Ureter (tissue), 1 donor: ENCODE measurements at places on chromosomes 5 and 9. TPM values are rescaled to one million over a fixed set of nuclear protein-coding genes. Genes with fewer than 3 reads are reported as not detected.

GRCh38 chr5:132814503-132815294 lies 1.6 kb downstream of the SOWAHA start:
- DNase-seq, result no peak

DNA sequence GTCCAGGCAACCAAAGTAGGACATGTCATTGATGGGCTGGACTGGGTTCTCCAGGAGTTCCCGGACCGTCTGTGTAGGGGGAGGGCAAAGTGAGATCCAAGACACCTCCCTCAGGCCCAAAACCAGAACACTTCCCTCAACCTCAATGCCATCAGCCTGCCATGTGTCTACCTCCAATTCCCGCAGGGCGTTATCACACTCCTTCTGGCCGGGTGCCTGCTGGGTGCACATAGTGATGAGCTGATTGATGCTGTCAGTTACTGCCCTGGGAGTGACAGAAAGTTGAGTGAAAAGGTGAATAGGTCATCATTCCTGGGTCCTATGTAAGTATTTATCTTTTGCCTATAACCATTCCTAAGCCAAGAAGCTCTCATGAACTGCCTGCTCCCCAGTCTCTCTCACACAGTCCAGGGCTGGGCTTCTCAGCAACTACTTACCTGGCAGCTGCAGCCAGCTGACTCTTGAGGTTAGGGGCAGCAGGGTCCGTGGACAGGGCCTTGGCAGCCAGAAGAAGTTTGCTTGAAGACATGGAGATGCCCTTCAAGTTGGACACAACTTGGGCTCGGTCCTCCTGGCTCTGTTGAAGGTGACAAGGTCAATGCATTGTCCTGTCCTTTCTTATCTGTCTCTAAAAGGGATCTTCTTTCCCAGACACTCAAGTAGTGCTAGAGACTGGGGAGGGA lies 21.0 kb downstream of the TLN1 start:
- DNase-seq, result no peak

DNA sequence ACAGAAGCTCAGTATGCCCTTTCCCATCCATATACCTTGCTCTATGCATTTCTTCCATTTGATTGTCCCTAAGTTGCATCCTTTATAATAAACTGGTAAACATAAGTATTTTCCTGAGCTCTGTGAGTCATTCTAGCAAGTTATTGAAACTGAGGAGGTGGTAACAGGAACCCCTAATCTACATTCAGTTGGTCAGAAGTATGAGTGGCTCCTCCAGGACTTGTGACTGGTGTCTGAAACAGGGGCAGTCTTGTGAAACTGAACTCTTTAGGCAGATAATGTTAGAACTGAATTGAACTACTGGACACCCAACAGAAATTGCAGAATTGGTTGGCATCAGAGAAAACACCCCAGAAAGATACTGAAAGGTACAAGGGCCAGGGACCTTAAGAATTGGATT lies 133.1 kb upstream of the POU5F2 start:
- DNase-seq, result no peak

GRCh38 chr5:177447066-177447610 lies 524 bp downstream of the PRR7 start:
- DNase-seq, result no peak

DNA sequence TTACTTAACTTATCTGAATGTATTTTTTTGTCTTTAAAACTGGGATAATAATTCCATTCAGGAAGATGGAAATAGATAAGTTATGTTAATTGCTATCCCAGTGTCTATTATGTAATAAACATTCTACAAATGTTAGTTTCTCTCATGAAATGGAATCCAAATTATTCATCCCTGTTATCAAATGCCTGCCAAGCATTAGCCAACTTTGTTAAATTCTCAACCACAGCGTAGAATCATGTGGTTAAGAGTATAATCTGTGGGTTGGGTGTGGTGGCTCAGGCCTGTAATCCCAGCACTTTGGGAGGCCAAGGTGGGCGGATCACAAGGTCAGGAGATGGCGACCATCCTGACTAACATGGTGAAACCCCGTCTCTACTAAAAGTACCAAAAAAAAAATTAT lies 912.9 kb upstream of the SEMA6A start:
- DNase-seq, result no peak

DNA sequence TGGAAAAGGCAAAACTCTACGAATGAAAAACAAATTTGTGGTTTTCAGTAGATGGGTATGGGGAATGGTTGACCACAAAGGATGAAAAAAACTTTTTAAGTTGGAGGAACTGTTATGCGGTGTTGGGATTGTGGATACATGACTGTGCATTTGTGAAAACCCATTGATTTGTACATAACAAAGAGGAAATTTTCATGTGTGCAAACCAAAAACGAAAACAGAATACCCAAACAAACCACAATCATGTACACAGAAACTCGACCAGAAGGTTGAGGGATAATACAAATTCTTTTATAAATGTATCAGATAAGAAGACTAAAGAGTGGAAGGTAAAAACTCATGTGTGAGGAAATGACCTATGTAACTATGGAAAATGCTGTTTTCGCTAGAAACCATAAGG lies 1012.4 kb downstream of the CDH18 start:
- DNase-seq, result no peak

DNA sequence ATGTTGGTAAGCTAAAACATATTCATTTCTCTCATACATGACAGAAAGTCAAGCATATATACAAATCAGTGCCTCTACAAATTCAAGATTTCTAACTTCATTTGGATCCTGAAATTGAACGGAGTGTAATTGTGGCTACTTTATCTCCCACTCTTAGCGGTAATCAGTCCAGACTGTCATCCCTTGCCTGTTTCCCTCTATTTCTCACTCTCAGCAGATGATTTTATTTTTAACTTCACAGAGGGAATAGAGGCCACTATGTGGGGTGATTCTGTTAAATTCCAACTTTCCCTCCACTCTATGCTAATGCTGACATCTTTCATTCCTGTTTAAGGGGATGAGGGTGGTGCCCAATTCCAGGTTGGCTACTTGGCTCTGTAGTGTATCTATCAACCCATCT lies 153.8 kb upstream of the KCNN2 start:
- DNase-seq, result no peak

GRCh38 chr9:97491216-97491999 lies 10.1 kb upstream of the TMOD1 start:
- no peak for DNase-seq

DNA sequence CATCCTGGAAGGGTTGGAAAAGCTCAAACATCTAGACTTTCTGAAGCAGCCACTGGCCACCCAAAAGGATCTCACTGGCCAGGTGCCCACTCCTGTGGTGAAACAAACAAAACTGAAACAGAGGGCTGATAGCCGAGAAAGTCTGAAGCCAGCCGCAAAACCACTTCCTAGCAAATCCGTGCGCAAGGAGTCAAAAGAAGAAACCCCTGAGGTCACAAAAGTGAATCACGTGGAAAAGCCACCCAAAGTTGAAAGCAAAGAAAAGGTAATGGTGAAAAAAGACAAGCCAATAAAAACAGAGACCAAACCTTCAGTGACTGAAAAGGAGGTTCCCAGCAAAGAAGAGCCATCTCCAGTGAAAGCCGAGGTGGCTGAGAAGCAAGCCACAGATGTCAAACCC lies 87.6 kb downstream of the MAP1B start:
- DNase-seq, result no peak

- no peak for DNase-seq
Measured at GRCh38 chr5:73433272-73433981, 15.2 kb downstream of the FOXD1 start.

DNA sequence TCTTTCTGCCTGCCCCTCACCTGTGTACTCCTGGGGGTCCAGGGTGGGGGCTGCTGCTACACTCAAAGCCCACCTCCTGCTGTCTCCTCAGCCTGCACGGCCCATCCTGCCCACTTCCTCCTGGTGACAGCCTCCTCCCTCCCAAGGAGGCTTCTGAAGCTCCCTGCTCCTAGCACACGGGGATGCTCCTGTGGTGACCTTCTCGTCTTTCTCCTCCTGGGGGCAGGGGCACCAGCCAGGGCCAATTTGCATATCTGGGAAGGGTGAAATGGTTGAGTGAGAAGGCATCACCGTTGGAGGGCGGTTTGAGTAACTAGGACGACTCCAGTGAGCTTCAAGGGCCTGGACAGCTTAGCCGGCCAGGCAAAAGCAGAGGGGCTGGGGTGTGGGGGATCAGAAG lies 51.9 kb upstream of the COL5A1 start:
- no peak for DNase-seq

DNA sequence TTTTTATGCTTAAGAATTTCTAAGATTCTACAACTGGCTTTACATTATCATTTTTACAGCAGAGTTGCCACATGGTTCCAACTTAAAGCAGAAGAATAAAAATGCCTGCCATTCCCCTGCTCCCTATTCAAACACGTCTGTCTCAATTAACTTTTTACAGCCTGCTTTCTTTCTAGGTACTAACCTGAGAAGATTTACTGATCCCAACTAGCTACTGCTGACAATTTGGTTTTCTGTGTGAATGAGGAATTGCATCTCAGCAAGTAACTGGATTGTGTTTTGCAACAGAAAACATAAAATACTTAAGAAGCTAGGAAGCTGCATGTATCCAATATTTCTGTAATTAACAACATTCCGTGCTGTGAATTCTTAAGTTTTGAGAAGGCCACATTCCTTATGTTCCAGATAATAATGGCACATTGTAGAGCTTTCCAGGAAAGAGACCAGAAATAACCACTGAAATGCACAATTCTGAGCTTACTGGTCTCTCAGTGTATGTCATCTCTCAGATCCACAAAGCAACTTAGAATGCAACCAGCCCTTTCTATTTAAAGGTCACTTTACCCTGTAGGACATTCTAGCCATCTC lies 306.8 kb upstream of the NMUR2 start:
- DNase-seq, result no peak

DNA sequence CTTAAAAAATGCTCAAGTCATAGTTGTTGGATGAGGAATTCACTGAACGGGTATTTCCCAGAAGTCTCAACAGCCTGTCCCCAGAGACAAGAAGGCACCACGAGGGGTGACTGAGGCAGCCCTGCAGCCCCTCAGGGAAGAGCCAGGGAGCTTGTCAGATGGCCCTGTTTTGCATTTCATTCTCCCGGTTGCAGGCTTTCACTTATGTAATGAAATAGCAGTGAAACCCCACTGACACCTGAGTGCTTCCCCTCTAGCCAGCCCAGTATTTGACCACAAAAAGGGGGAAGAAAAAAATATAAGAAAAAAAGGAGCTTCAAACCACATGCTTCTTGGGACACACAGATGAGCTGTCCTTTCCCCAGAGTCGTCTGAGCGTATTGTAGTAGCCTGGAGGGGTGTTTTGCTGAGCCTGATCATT lies 75.3 kb upstream of the IL12B start:
- DNase-seq, result no peak

DNA sequence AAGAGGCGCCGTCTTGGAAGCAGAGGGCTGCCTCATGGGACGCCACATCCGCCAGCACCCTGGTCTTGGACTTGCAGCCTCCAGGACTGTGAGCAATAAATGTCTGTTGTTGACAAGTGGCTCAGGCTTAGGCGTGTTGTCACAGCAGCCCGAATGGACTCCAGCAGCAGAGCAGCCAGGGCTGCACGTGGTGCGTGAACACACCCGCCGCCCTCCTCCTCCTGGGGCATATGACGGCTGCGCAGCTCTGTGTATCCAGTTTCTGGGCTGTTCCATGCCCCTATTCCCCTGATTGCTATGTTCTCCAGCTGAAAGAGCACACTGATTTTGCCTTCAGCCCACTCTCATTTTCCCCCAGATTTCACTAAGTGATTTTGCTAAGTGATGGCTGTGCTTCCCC lies 36.0 kb upstream of the CLPTM1L start:
- no peak for DNase-seq

GRCh38 chr9:109017061-109017460 lies 3.8 kb upstream of the CTNNAL1 start:
- DNase-seq, result no peak

DNA sequence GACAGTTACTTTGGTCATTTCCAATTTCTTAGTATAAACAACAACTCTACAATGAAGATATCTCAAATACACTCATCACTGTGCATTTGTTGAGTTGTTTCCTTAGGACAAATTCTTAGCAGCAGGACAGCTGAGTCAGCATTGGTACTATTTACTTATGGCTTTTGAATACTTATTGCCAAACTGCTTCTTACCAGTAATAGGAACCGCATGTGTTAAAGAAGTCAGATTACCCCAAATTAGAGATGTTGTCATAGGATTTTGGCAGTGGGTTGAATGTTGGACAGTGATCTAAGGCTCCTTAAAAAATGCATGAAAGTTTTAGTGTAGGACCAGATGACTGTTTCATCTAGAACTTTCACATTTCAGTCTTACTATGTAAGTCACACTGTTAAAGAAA lies 280.1 kb upstream of the DMRT1 start:
- no peak for DNase-seq

DNA sequence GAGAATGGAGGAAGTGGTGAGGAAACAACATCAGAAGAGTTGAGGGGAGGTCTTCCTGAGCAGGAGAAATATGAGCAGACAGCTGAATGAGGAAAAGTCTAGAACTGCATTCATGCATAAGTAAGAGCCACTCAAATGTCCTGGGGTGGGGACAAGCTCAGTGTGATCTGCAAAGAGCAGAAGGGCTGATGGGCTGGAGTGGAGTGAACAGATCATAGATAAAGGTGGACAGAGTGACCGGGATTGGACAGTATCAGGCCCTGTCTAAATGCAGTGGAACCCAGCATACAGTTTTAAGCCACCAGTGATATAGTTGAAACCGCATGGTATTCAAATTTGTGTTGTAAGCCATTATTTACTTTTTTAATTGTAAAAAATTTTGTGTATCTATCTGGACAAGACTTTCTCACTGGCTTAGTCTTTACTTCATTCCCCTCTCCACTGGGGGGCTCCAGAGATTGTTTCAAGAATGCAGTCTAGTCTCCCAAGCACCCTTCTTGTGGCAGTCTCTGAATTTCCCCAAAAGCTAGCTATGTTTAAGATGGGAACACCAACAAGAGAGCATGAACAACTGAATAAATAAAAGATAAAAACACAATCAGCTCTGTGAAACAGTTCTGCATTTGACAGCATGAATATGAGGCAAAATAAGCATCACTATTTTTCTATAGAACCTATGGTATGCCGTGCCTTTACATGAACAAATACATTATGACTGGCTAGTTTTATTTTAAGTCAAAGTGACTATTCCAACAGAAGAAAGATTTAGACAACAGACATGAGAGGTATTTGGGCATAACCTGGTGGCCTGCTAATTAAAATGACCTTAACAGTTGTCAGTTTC lies 10.7 kb upstream of the STK32A start:
- peak; percentile 62 for DNase-seq

DNA sequence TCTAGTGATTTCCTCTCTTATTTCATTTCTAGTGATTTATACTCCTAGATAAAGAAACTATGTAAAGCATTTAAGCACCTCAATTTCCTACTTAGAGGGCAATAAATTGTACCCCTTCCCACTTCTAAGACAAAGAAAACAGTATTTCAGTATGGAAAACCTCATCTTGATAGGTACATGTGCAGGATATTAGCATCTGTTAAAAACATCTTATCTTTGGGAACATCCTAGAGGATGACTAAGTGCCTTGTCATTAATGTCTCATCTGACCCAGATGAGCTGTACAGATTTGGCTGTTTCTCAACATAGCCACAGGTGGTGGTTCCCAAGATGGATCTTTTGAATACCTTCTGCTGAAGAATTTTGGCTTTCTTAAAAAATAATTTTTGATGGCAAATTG lies 5.7 kb downstream of the MEGF10 start:
- DNase-seq, result no peak

GRCh38 chr5:137573376-137573775 lies 74.2 kb upstream of the SPOCK1 start:
- no peak for DNase-seq

SLC34A1 gene
- not detected for total RNA-seq

GPR21 gene
- total RNA-seq, result 7.8 TPM

EHMT1 gene
- total RNA-seq, result 126 TPM

LRRC19 gene
- not detected for total RNA-seq

RGS7BP gene
- 7.5 TPM for total RNA-seq

OLFM1 gene
- total RNA-seq, result 47.8 TPM
